Caco-2 (cell line): ENCODE measurements at places on chromosomes 7 and 10. TPM values are rescaled to one million over a fixed set of nuclear protein-coding genes. Genes with fewer than 3 reads are reported as not detected.

GRCh38 chr10:92810934-92811532, 37.3 kb upstream of the EXOC6 start:
- DNase-seq: no peak
- peaks cover 16% of the 10 kb centered on the region for H3K4me1 ChIP-seq
- H3K4me3 ChIP-seq: no peak overlapping the region
- H3K27ac ChIP-seq: no peak overlapping the region
- no peaks in the 10 kb centered on the region for H3K36me3 ChIP-seq

DNA sequence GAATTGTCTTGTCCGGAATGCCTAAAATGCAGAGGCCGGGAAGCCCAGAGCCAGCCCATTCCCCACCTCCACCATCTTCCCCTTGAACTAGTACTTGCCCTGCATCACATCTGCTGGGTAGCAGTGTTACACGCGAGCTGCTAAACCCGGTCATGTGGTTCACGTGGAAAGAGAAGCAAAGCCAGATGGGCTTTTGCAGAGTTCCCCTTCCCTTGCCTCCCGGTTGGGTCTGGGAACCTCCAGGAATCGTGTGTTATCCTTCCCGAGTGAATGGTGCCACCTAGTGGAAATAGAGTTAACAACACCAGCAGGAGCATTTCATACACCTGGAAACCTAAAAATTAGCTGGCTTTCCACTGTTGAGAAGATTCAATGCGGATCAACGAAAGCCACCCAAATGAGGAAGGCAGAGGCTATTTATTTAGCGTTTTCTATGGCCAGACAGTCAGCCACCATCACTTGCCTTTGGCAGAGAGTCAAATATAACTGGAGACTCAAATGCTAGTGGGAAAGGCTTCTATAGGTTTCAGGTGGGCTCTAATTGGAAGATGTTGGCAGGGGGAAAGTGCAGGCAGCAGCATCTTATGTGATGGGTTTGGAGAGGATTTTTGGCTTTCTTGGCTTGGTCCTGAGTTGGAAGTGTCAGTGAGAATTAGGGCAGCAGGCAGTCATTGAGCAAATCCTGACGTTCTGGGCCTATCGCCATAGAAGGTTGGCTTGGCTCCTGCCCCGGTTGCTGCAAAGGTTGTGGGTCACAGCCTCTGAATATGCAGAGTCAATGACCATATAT, 12.9 kb upstream of the DENND2A start:
- no peak overlapping the region for H3K27ac ChIP-seq
- H3K4me3 ChIP-seq: no peak overlapping the region
- DNase-seq: peak; percentile 80
- H3K4me1 ChIP-seq: peaks cover 9% of the 10 kb centered on the region

Gene FRMD4A
- 50.2 and 52.1 TPM in 2 replicates for total RNA-seq

Gene CYP3A4
- total RNA-seq: not detected in 2 replicates
